CD4-positive, alpha-beta T cell treated with Interleukin-1 beta for 1 hour (primary cell): ENCODE measurements at places on chromosomes 13 and 19.

DNA sequence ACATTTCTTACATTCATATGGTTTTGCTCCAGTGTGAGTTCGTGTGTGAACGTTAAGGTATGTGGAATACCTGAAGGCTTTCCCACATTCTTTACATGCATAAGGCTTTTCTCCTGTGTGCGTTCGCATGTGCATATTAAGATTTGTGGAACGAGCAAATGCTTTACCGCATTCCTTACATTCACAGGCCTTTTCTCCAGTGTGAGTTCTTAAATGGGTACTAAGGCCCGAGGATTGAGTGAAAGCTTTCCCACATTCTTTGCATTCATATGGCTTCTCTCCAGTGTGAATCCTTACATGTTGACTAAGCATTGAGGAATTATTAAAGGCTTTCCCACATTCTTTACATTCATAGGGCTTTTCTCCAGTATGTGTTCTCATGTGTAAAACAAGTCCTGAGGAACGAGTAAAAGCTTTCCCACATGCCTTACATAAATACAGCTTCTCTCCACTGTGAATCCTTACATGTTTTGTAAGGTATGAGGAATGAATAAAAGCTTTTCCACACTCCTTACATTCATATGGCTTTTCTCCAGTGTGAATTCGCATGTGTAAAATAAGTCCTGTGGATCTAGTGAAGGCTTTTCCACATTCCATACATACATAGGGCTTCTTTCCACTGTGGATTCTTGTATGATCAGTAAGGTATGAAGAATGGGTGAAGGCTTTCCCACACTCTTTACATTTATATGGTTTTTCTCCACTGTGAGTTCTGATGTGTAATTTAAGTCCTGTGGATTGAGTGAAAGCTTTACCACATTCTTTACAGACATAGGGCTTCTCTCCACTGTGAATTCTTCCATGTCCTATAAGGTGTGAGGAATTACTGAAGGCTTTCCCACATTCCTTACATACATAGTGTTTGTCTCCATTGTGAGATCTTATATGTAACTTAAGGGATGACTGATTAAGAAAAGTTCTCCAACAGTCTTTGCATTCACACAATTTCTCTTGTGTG lies 10.7 kb downstream of the ZNF846 start:
- no peak for DNase-seq

GRCh38 chr19:29328586-29328985 lies 115.6 kb upstream of the UQCRFS1 start:
- no peak for DNase-seq

DNA sequence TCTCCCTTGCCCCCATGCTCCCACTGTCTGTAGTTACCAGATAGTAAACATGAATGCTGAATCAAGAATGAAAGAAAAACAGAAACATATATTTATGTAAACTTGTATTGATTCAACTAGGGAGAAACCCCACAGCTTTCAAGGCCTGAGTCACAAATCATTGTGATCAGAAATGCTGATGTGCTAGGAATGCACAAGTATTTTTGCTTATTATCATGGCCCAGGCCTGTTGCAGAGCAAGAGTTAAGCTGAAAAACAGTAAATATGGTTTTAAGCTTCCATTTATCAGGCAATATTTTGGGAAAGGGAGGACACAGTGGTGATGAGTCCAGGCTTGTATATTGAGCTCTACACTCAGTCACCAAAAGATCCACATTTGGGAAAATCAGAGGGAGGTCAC lies 669.6 kb downstream of the DIAPH3 start:
- DNase-seq = no peak

GRCh38 chr19:14182476-14182875 lies 23.5 kb downstream of the ADGRL1 start:
- DNase-seq = no peak

GRCh38 chr19:16296713-16297112 lies 27.9 kb upstream of the KLF2 start:
- DNase-seq = no peak
